ENCODE measurements at places on chromosomes 7 and 10.

DNA sequence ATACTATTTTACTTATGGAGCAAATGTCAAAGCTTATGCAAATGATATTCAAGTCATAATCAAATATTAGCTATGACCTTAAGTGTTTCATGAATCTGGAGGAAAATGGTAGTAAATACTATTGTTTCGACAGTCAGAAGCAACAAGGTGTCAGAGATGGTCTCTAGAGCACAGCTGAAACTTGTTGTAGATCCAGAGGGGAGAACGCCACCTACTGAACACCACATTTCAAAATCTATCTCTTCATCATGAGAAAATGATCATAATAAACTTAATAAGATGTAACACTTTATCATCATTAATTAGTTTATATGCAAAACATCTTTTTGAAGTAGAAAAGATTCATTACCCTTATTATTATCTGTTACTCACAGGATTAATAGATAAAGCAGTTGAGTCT lies 418.7 kb downstream of the GATA3 start:
- DNase-seq: no peak

DNA sequence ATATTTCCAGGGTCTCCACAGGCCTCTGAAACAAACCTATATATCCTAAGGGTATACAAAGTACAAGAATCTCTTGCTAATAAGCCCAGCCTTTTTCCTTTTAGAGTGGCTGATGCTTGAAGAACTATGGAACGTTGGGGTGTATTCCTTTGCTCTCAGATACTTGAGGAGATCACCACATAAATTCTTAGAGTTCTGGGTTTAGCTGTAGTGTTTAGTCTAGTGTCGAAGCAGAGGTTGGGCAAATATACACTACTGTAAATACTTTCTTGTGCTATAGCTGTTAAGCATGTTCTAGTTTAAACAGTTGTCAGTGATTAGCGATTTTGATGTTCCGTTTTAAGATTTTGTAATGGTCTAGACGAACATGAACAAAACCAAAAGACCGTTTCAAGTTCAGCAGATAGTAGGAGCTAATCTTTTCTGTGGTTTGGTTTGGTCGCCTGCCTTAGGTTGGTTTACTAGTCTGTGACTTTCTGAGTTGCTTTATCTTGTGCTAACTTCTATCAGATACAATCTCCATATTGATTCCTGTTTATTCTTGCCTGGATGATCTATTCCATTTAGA lies 229.6 kb downstream of the NSUN6 start:
- no peak for DNase-seq

DNA sequence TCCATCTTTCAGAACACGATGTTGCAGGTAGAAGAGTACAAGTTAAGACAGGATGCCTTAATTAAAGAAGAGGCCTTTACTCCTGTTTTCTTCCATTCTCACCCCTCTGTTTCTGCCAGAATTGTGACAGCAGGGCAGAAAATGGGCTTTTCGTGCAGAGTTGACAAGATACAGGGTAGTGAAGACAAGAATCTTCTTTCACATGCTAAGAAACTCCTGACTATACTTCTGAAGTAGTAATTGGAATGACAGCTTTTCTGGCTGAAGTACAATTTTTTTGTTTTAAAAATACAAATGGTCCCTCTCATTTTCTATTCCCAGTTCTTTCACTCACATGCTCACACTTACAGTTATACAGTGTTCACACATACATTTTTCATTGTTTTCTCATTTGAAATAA lies 22.1 kb downstream of the HDAC9 start:
- DNase-seq: no peak

DNA sequence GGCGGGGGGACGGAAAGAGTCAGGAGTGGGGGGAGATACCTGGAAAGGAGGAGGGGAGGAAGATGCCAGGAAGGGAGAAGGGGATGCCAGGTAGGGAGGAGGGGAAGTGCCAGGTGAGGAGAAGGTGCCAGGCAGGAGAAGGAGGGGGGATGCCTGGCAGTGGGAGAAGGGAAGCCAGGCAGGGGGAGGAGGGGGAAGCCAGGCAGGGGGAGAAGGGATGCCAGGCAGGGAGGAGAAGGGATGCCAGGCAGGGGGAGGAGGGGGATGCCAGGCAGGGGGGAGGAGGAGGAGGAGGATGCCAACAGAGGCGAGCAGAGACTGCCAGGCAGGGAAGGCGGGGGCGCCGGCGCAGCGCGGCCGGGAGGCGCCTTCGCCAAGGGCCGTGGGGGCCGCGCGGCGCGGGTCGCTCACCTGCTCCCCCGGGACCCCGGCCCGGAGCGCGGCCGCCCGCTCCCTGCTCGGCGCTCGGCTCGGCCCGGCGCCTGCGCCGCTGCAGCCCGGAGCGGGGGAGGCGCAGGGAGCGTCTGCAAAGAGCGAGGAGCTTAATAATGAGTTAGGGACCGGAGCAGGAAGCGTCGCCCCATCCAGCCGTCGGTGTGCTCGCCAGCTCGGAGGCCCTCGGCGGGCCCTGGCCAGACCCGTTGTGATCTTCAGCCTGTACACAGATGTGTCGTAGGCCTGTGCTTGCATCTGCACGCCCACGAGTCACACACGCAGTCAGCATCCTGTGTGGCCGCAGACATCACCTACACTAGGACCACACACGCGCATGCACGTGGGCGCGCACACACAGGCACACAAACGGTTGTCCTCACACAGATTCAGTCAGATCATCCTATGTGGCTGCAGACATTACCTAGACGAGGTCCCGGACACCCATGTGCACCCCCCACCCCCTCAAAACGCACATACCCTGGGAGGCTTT lies 28.4 kb upstream of the SMARCD3 start:
- DNase-seq: peak; percentile 74

- no peak for DNase-seq
Observed at GRCh38 chr10:11192304-11193000, 174.8 kb downstream of the CELF2 start.

- no peak for DNase-seq
Observed at GRCh38 chr7:139989366-139990141, 73.2 kb downstream of the PARP12 start.

DNA sequence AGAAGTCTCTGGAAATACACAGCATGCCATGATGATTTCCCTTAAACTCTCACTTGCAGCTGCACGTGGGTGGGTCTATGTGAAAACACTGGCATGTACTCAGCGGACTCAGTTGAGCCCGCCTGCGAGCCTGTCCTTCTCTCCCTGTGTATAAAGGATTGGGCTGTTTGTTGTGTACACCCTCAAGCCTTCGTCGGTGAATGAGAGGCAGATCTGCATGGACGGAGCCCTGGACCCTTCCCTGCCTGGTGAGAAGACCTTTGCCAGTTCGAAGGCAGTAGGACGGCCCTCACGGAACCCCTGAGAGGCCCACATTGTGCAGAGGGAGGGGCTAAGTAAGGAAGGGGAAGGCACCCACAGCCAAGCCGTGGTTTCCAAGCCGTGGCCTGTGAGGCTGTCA lies 121.2 kb downstream of the WDFY4 start:
- DNase-seq: no peak

- DNase-seq: no peak
Observed at GRCh38 chr10:15420858-15421257, 49.8 kb upstream of the FAM171A1 start.

DNA sequence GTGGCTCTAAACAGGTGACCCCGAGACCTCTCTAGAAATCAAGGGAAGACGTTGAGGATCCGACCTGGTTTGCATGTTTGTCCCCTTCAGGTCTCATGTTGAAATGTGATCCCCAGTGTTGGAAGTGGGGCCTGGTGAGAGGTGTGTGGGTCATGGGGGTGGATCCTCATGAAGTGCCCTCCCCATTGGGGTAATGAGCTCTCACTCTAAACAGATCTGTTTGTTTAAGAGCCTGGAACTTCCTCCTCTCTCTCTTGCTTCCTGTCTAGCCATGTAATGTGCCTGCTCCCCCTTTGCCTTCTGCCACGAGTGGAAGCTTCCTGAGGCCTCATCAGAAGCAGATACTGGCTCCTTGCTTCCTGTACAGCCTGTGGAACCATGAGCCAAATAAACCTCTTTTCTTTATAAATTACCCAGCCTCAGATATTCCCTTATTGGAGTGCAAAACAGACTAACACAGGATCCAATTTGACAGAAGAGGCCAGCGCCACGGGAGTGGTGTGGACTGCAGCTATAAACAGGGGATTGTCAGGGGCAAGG lies 10.8 kb upstream of the POLM start:
- no peak for DNase-seq

DNA sequence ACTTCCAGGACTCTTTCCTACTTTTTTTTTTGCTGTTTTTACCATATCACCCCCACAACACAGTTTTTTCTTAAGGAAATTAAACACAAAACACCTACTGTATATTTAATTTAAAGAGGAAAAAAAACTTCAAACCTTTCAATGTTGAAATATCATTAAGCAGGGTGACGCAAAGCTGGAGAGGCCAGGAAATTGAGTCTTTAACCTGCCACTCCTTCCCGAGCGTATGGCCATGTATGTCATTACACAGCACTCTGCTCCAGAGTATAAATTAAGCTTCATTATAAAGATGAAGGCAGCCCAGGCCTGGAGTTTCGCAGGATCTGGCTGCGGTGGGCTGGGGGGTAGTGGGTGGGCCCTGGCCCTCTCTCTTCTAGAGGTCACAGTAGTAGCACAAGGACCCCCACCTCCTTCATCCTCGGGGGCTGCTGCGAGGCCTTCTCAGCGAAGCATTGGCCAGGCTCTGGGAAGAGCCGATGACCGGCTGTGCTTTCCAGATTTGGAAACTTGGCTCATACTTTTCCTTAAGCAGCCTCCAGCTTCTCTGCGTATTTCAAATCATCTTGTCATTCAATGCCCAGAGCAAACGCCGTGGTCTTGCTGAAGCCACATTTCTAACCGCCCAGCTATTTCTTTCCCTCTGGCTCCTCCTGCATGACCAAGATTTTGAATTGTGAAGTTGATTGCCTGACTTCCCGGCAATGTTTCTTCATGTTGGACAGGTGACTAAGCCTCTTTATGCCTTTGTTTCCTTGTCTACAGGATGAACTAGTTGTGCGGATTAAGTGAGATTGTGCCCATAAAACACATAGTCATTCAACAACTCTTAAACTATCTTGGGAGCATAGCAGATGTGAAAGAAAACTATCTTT lies 765.1 kb downstream of the SUGCT start:
- no peak for DNase-seq

GRCh38 chr7:96486681-96487080 lies 164.8 kb upstream of the SLC25A13 start:
- DNase-seq: no peak

DNA sequence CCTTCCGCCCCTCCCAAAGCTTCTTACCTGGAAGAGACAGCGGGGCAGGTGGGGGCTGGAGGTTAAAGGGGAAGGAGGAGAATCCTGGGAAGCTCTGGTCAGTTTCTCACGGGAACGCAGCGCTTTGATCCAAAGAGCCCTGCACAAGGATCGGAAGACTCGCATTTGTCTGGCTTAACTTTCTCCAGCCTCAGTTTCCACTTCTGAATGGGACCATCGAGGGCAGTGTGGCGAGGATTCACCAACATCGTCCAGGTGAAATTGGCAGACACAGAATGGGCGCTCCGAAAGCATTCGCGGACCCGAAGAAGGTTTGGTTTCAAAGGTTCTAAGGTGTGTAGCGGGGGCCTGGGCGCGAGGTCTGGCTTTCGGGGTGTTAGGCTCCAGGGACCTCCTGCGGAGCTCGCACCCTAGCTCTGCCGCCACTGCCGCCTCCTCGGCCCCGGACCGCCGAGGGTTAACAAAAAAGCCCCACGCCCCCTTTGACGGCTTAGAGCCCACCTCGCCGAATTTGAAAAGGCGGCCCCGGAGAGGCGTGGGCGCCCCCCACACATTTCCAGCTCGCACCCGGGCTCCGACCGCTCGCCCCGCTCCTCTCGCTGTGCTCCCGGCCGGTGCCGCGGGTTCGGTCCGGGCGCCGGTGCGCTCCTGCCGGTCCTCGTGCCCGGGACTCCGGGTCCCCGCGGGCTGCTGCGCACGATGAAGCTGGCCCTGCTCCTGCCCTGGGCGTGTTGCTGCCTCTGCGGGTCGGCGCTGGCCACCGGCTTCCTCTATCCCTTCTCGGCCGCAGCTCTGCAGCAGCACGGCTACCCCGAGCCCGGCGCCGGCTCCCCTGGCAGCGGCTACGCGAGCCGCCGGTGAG lies at the start of gene COL26A1:
TSS of gene COL26A1 (plus strand) at position 542 of the 862 bp plus-strand sequence. CDS start at position 700, 158 bp downstream.
- peak; percentile 75 for DNase-seq

DNA sequence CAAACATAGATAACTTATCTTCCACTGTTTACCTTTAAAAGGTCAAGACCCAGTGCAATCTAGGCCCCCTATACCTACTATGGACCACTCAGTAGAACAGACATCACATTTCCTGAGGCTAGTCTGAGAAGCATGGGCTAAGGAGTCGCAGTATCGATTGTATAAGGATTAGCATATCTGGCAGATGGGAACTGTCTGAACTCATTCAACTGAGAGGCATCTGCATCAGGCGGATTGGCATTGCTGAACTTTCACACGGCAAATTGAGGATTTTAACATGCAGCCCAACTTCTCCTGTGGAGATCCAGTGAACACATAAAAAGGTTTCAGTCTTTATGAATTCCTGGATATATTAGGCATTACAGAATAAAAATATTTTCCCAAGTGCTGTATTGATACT lies 89.1 kb upstream of the LRGUK start:
- DNase-seq: no peak

GRCh38 chr7:140223515-140224221 lies 46.9 kb upstream of the KDM7A start:
- DNase-seq: no peak

DNA sequence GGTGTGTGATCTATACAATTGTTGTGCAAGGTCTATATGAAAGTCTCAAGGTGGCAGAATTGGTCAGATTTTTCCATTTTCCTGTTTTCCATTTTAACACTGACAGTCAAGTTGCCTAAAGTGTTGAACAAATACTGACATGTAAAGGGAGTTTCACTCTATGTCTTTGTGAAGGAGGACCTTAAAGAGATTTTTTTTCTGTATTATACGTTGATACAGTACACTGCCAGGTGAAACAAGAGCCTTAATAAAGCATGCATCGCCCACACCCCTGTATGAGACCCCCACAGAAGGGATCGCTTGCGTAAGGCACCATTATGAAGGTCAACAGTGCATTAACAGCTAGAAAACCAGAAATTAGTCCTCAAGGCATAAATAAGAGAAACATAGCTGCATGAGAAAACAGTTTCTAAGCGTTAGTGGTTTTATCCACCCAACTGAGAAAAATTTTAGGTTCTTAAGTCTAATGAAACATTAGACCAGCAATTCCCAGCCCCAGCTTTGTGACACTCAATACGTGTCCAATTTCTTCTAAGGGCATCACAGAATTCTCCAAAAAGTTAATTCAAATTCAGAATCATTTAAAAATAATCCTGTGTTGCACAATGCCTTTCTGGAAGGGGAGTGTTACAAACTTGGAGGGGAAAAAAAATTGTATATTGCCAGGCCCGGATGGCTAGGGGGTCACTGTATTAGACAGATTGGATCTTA lies 6.9 kb downstream of the KLF6 start:
- no peak for DNase-seq

- DNase-seq: no peak
Observed at GRCh38 chr7:33109005-33109757, at the start of gene RP9. Gene RP9 (minus strand): TSS chr7:33109404. CDS start chr7:33109372, 32 bp downstream.

- no peak for DNase-seq
Observed at GRCh38 chr7:153066711-153067110, 307.2 kb downstream of the ACTR3B start.

DNA sequence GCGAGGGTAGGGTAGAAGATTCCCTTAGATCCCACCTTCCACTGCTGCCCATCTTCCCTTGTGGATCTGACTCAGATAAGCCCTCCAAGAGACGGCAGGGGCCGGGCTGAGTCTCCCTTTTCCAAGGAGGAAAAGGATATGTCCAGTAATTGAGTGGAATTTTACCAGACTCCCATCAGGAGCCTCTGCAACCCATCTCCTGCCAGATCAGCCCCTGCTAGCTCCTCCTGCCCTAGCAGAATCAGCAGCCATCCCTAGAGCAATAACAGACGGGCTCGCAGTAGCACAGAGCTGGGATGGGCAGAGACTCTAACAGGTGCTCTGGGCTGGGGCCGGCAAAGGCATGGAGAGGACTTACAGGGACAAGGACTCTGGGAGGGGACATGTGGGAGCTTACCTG lies 73.5 kb downstream of the C10orf105 start:
- DNase-seq: no peak
